Hematopoietic multipotent progenitor cell (in vitro differentiated cells): ENCODE measurements at places on chromosomes 7 and 10. TPM values are rescaled to one million over a fixed set of nuclear protein-coding genes. Genes with fewer than 3 reads are reported as not detected.

GRCh38 chr7:33596686-33597085 lies 308.7 kb upstream of the BMPER start:
- no peak for DNase-seq

DNA sequence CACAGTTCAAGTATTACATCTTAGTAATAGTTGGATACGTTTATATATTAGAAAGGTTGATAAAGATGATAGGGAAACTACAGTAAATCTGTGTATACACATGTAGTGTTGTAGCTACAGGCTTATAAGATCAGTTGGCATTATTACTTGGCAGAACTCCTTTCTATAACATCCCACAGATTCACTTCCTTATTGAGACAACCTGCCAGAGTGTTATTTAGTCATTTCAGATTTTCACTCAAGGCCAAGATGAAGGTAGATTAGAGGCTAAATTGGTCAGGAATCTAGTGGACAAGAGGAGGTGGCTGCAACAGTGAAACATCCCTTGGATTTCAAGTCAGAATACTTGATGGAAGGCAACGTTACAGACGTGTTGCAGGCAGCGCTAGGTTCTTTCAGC lies 63.0 kb downstream of the PAPSS2 start:
- DNase-seq, result no peak

DNA sequence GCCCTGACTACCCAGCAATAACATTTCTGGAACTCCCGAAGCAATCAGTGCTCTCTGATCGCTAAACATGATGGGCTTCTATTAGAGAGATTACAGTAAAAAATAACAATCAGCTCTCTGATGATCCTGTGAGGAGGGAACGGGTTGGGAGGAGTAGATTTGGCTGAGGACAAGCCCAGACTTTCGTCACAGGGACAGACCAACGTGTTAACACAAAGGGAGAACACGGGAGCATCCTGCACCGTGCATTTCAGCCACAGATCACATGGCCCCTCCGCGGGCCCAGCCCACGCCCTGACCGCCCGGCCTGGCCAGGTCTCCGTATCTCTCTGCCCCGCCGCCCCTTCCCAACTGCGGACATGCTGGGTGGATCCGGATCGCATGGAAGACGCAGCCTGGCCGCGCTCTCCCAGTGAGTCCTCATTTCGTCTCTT lies 95.0 kb upstream of the AGBL3 start:
- DNase-seq, result no peak

GRCh38 chr10:106082865-106083264 lies 1081.6 kb downstream of the SORCS1 start:
- no peak for DNase-seq

DNA sequence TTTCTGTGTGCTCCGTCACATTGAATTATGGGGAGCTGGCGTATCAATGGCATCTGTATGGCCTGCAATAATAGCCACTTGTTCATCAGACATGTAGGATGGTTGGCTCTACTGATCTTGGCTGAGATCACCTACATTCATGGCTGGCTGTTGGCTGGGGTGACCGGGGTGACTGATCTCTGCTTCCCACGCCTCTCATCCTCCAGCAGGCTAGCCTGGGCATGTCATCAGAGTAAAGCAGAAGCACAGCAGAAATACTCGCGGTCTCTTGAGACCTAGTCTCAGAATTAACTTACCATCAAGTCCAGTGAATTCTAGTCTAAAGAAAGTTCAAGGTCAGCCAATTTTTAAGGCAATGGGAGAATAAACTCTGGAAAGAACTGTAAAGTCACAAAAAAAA lies 257.7 kb upstream of the GLI3 start:
- no peak for DNase-seq

DNA sequence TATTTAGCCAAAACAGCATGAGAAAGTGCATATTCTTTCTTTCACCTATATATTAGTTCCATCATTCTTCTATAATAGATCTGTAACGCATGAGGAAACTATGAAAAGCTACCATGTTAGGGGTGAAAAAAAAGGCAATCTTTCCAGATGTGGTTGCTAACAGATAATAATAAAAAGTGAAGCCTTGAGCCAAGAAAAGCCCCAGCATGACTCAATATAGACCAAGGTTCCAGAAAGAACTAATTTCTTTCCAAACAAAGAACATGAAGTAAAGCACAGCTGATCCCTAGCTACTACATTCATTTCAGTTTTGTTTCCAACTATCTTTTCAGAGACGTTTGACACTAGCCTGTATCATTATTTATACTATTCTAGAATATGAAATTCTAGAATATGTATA lies 16.4 kb downstream of the ARL4A start:
- DNase-seq, result no peak

DNA sequence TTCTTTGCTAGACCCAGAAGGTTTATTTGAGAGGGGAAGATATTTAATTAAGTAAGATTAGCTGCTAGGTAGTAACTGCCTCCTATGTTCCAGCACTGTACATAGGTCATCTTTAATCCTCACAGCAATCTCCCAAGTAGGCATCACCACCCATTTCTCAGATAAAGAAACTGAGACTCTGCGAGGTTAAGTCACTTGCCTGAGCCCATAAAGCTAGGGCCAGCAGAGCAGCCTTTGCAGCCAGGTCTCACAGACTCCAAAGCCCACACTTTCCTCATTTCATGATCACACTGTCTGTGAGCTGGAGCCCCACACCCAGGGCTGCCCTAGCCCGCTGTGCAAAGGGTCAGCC lies 20.6 kb downstream of the CALML3 start:
- no peak for DNase-seq

- no peak for DNase-seq
Measured at GRCh38 chr10:44938956-44939355, 20.6 kb upstream of the RASSF4 start.

GRCh38 chr7:1235501-1236131 lies 2.9 kb downstream of the UNCX start:
- DNase-seq, result no peak

GRCh38 chr7:26532471-26532870 lies 240.8 kb downstream of the SNX10 start:
- DNase-seq, result no peak

DNA sequence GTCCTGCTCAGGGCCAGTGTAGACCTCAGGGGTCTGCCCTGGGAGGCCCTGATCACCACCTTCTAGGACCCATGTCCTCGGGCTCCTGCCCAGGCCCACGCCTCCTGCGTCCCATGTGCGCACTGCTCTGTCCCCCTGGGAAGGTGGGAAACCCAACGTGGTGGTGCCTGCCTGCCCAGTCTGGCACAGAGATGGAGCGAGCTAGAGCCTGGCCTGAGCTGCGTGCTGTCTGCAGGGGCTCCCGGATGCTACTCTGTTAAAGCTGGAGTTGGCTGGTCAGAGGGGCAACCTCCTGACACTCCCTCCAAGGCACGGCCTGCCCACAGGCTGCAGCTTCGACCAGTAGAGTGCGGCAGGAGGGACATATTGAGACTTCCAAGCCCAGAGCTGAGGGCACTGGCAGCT lies 171.7 kb downstream of the DNAJB6 start:
- DNase-seq, result no peak

GRCh38 chr7:94111009-94111408 lies 106.9 kb upstream of the BET1 start:
- no peak for DNase-seq

GRCh38 chr7:7989616-7990440 lies 21.2 kb downstream of the GLCCI1 start:
- no peak for DNase-seq

DNA sequence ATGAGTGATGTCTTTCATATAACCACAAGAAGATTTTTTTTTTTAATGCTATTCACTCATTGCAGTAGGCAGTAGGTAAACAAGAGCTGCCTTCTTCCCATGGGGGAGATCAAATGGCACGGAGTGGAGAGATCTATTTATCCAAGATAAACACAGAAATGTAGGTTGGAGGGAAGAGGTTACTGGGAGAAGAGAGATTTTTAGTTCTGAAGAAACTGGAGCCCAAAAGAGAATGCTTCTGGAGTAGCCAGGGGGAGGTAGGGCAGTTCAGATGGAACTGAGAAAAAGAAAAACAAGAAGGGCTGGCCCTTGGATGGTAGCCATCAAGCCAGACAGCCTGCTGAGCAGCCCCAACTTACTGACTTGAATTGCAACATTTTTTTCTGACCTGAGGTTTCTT lies 270.1 kb upstream of the TPK1 start:
- DNase-seq, result no peak

- no peak for DNase-seq
Measured at GRCh38 chr7:75621124-75621523, 117.6 kb downstream of the HIP1 start.

DNA sequence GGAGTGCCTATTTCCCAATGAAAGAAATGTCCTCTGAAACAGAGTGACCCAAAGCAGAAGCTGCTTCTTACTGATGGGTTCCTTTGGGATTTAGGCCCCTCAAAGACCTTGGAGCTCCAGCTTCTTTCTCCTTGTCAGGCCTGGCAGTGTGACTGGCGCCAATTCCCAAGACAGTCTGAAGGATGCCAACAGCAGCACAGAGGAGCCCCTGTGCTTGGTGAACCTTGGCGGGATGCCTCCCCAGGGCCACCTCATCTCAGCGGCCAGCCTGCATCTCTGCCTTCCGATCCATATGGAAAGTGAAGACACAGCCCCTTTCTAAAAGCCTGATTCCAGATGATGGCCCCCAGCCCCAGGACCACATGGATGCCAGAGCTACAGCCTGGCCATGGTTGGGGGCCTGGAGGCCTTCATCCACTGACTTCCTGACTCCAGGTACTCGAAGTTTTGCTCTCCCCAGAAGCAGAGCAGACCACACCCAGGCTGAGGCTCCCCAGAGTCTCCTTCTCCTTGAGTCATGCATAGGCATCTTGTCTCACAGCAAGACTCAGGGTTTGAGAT lies 45.4 kb downstream of the FBXW4 start:
- DNase-seq, result no peak

GRCh38 chr7:99040104-99040958 lies 103.6 kb downstream of the SMURF1 start:
- DNase-seq, result peak; percentile 84

GRCh38 chr10:123135415-123136141 lies at the start of gene HMX3:
Gene HMX3, plus strand, starts transcription at chr10:123135970. Its CDS starts 81 bp downstream, at chr10:123136051.
- DNase-seq, result no peak

GRCh38 chr10:112288486-112288885 lies 5.3 kb downstream of the TECTB start:
- DNase-seq, result no peak

GRCh38 chr7:115561335-115562110 lies 469.0 kb downstream of the TFEC start:
- DNase-seq, result no peak

- DNase-seq, result peak; percentile 45
Measured at GRCh38 chr7:44309271-44310091, 15.9 kb downstream of the CAMK2B start.

GRCh38 chr7:158818325-158819213 lies 10.7 kb downstream of the ESYT2 start:
- DNase-seq, result peak; percentile 59

DNA sequence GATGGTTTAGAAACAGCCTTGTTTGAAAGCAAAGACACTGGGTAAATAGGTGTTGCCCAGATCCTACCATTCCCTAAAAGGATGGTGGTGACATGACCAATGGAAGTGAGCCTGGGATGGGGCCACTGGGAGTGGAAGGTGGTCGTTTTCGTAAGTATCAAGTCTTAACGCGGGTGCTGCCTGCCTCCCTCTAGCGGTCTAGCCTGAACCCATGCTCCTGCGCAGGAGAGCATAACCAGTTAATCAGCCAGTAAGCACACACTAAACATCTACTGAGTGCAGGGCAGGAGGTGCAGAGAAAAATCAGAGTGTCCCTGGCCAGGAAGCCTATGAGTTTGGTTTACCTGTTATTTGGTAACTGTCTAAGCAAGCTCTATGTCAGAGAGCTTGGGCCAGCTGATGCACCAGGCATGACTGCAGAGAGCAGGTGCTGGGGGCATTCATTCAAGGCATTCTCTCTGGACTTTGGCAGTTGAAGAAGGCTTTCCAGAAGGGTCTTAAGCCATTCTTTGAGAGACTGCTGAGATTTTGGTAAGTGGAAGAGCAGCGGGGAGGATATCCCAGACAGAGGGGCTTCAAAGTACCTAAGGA lies 930 bp downstream of the GARIN1A start:
- peak; percentile 31 for DNase-seq

GRCh38 chr7:123673752-123674398 lies 18.2 kb downstream of the LMOD2 start:
- no peak for DNase-seq

DNA sequence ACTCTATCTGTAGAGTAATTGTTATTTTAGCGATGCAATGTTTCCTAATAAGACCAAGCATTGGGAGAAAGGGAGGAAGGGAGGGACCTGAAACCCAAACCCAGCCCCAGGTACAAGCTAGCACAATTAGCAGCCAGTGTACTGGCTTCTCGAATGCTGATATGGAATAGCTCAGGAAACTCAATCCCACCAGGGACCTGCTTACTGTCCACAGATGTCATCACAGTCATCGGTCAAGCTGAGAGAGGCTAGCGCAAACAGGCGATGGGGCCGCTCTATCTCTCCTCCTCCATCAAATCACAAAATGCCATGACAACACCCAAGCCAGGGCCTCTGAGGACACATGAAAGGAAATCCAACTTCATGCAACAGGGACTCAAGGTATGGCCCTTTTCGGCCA lies 192.1 kb downstream of the KCNMA1 start:
- DNase-seq, result no peak

GRCh38 chr10:8420182-8420581 lies 365.7 kb downstream of the GATA3 start:
- no peak for DNase-seq

GRCh38 chr10:107614939-107615685 lies 450.6 kb upstream of the SORCS1 start:
- no peak for DNase-seq

DNA sequence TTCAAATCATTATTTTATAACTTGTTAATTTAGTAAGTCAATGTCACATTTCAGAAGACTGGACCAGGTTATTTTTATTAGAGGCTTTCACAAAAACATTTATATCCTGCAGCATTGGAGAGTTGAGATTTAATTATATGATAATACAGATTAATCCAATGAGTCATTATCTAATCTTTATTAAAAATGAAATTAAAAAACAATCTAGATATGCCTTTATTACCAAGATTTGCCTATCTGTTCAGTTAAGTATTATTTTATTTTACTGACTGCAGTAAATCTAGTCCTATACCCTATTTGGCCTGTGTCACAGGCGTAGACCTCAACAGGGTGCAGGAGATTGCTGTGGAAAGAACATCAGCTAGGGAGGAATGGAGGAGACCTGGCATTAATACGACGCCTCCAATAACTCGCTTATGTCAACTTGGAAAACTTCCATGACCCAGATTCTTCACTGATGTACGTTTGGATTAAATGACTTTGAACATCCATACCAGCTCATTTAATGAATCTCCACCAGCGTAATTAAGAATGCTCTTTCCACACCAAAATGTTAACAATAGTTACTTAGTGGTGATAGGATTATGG lies 18.2 kb downstream of the PAXIP1 start:
- DNase-seq, result no peak

MKX gene
- total RNA-seq, result not detected

MACROH2A2 gene
- 2.2 TPM for total RNA-seq

PON3 gene
- under 0.01 TPM for total RNA-seq

GARIN1A gene
- total RNA-seq, result 0.27 TPM

ADAP1 gene
- 16.2 TPM for total RNA-seq

TLX1 gene
- total RNA-seq, result not detected

CLDN4 gene
- under 0.01 TPM for total RNA-seq

MMD2 gene
- not detected for total RNA-seq

SORCS1 gene
- 0.27 TPM for total RNA-seq

RPA3 gene
- total RNA-seq, result 9.7 TPM

TMEM270 gene
- not detected for total RNA-seq

EBLN1 gene
- total RNA-seq, result not detected

SLC25A28 gene
- 53.1 TPM for total RNA-seq

IGFBP3 gene
- total RNA-seq, result 0.27 TPM

PLAU gene
- total RNA-seq, result 10.8 TPM
